ENCODE measurements at places on chromosomes 7 and 10.

DNA sequence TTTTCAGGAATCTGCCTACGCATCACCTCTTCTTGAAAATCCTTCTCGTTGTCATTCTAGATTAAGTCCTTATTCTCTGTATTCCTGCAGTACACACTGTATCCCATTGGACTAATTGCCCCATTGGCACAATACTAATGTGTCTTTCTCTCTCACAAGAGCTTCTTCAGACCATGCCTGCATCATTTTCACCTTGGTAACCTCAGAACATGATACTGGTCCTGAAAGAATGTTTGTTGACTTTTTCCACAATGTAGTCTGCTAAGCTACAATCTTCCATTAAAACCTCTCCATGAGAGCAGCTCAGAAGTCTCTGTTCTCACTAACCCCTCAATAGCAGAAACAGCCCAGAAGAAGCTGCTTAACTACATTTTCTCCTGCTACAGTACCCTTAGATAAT lies 270.7 kb downstream of the PCDH15 start:
- DNase-seq: no peak

DNA sequence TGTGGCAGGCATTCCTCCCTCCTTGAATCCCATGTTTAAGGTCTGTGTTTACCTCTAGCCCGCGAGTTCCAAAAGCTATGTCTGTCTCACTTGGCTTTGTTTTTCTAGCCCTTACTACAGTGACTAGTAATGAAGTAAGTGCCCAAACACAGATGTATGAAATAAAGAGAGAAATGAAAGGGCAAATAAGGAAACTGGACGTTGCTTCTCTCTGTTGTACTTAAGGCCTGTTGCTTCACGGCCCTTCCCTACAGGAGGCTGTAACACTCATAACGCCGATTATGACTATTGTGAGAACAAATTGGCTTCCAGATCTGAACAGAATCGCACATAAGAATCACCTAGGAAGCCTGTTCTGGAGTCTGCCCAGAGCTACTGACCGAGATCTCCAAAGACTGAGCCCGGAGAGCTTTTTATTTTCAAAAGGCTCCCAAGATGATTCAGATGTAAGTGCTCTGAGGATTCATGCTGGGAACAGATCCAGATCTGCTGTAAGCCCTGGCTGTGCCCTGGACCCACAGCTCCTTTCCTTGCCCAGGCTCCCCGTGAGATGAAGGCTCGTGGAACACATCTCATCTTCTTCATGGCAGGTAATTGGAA lies 432.6 kb downstream of the SDK1 start:
- DNase-seq: no peak

GRCh38 chr7:84216472-84216871 lies 21.9 kb upstream of the SEMA3A start:
- no peak for DNase-seq

DNA sequence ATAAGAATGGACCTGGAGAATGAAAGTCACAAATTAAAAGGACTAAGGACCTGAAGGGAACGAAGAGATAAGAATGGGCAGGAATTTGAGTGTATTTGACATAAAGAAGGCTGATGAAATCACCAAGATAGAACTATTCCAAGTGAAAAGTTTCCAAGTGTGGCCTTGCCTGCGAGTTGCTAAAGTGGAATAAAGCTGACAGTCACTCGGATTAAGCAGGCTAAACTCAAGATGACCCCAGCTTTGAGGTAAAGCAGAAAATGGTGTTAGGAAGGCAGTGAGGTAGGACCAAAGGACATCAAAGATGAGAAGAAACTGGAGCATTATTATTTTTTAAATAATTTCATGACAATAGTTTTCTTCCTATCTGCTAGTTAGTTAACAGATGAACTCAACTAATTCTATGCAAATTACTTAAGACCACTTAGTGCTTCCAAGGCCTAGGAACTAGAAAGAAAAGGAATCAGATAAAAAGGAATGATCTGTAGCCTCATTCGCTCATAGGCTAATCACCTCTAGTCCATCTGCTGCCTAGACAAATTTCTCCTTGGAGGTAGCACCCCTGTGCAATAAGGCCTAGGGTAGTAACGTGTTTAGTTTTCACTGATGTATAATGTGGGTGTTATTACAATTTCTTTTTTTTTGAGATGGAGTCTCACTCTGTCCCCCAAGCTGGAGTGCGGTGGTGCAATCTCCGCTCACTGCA lies 34.5 kb downstream of the EZH2 start:
- no peak for DNase-seq

GRCh38 chr7:42077271-42078135 lies 159.5 kb downstream of the GLI3 start:
- no peak for DNase-seq

GRCh38 chr7:142345811-142346210 lies 88.0 kb upstream of the PRSS58 start:
- DNase-seq: no peak

DNA sequence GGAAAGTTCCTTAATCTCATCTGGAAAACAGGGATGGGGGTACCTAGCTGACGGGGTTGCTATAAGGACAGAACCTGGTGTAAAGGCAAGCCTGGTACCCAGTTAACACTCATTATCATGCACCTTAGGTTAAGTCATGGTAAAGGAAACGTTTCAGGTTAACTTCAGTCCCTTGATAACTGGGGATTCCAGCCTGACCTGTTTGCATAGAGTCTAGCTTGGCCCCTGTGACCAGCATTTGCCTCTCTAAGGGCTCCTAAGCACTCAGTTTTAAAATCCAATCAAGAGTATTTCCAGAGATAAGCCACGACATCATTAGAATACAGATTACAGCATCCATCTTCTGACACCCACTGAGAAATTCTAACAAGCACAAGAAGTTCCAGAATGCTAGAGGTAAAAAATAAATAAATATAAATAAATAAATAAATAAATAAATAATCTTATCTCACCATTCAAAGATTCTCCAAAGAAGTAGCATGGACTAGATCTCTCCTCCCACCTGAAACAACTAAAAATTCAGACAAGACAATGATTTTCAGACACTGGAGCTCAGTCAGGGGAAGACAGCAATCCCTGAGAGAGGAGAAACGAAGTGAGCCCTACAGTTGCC lies 184.6 kb downstream of the KCNMA1 start:
- DNase-seq: no peak

GRCh38 chr7:48300301-48300700 lies 129.0 kb downstream of the ABCA13 start:
- no peak for DNase-seq

DNA sequence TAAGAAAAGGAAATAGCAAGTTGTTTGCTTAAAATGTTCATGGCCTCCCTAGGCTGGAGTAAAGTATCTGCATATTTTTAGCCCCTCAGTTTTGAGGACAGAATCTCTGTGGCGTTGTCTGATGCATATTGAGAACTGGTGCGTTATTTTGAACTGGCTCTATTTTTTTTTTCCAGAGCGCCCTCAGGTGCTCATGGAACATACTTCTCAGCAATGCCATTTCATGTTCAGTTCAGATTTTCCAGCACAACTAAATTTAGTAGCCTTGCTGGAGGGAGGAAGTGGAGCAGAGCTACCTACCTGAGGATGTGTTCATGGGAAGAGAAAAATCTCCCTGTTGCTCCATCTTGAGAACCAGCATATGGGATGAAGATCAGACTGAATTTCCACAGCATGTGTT lies 870.5 kb downstream of the LRMDA start:
- no peak for DNase-seq

DNA sequence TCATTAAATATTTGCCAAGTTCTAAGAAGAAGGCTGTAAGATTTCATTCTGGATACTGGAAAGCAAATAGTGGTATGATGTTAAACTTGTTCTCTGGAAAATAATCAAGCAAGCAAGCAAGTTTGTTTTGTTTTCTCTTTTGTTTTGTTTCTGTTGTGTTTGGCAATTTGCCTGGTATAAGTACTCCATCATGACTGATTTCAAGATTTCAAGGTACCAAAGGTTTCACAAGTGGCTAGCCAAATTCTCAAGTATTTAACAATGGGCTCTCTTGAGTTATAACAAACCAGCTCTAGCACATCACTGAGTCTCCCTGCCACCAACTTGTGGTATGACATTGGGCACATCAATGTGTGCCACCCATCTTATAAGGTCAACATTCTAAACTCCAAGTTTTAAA lies 151.7 kb upstream of the IGFBP3 start:
- no peak for DNase-seq

DNA sequence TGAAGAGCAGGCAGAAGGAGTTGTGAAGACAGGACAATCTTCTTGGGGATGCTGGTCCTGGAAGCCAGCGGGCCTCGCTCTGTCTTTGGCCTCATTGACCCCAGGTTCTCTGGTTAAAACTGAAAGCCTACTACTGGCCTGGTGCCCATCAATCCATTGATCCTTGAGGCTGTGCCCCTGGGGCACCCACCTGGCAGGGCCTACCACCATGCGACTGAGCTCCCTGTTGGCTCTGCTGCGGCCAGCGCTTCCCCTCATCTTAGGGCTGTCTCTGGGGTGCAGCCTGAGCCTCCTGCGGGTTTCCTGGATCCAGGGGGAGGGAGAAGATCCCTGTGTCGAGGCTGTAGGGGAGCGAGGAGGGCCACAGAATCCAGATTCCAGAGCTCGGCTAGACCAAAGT lies 1.5 kb downstream of the CHPF2 start:
- DNase-seq: no peak

- DNase-seq: no peak
These were observed 63.4 kb upstream of the POT1 start for GRCh38 chr7:124992851-124993562.

DNA sequence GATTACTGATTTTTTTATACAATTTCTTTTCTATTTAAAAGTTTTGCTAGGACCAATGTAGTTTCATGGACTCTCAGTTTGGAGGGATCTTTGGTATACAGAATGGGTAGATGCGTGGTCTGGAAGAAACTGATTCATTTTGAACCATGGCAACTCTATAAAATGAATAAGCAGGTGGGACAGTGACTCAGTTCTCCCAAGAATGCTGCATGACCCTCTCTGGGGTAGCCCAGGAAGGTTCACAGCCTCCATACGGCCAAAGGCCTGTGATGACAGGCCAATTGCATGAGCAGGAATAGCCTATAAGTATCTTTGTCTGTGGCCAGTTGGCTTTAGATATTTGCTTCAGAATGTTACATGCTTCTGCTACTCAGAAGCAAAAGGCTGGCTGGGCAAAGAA lies 113.3 kb upstream of the RSU1 start:
- DNase-seq: no peak

- no peak for DNase-seq
These were observed 34.4 kb downstream of the LHFPL3 start for GRCh38 chr7:104362756-104363155.

DNA sequence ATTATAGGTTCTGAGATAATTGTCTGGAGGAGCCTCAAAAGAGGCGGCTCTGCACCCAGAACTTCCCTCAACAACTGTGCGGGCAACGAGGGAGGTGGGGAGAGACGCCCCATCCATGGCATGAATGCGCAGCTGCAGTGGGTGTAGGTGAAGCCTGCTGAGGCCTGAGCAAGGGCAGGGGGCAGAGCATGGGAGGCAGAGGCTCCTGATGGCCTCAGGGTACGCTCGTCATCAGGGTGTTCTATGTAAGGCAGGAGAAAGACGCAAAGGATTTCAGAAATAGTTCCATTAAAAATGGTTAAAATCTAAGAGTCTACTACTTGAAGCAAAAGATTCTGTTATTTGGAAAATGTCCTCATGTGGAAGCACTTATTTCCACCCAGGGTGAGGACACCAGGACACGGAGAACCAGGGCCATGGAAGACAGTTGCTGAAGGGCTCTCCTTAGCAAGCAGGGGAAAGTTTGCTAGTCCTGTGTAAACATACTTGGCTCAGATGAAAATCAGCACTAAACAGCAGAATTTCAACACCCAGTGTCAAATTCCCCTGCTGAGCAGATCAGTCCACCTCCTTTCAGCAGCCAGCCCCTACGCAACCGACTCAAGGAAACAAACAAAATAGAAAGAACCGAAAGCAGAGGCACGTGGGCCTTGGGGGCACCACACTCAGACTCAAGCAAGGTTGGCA lies 18.9 kb downstream of the INSIG1 start:
- DNase-seq: no peak

DNA sequence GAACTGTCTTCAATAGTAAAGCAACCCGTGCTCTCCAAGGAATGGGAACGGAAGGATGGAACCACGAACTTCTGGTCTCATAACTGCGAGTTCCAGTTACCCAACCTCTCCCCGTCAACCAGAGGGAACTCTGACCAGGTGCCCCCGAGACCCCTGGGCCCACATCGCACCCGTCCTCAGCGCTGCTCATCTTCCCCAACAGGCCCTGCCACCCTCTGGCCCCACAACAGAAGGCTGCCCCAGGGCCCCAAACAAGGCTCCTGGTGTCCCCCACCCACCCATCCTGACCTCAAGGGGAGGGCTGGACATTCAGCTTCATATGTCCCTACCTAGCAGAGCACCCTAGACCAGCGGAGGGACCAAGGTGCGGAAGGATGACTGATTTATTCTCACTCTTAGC lies 22.7 kb downstream of the PITRM1 start:
- DNase-seq: no peak

DNA sequence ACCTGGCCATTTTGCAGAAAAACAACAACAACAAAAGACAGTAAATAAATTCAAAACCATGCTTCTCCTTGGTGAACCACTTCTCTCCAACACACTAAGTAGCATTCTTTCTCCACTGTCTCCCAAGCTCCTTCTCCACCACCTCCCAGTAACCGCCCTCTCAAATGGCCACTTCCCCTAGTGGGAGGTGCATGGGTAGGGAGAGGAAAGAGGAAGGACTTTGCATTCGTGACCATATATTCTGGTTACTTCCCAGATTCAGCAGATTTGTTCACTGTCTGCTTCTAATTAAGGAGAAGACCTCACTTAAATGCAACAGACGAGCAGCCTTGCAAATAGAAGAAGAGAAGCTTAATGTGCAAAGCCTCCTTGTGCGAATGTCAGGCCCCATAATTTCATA lies 166.8 kb downstream of the SORCS1 start:
- DNase-seq: no peak

GRCh38 chr7:74544706-74545469 lies 91.2 kb downstream of the GTF2IRD1 start:
- peak; percentile 70 for DNase-seq

DNA sequence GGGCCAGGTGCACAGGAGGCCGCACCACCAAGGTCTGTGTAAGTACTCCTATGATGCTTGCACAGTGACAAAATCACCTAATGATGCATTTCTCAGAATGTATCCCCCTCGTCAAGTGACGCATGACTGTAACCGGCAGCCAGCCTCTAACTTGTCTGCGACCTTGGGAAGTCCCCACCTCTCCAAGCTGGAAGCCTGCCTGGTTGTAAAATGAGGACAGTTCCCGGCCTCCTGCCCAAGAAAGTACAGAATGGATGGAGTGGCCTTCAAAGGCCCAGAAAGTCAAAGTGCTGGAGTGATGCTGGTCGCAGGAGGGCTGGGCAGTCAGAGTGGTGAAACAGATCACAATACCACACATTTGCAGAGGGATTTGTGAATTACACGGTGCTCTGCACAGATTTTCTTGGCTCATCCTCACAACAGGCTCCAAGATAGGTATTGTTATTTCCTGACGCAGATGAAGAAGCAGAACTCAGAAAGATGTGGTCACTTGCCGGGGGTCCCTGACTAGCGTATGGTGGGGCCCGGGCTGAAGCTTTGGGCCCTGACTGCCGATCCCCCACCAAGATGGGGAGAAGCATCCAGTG lies 22.8 kb downstream of the SPOCK2 start:
- DNase-seq: no peak

- DNase-seq: no peak
These were observed 42.3 kb upstream of the UBE3C start for GRCh38 chr7:157096286-157097055.

GRCh38 chr10:36492590-36493515 lies 632.5 kb upstream of the ANKRD30A start:
- DNase-seq: no peak

- no peak for DNase-seq
These were observed 2.2 kb upstream of the GRIFIN start for GRCh38 chr7:2478399-2478785.

GRCh38 chr10:83886871-83887270 lies 252.4 kb upstream of the GHITM start:
- no peak for DNase-seq
